CD4-positive, alpha-beta memory T cell (primary cell): ENCODE measurements at places on chromosomes 4 and X.

- peak; percentile 63 for DNase-seq
Observed at GRCh38 chr4:140149846-140150635, 3.9 kb downstream of the MAML3 start.

DNA sequence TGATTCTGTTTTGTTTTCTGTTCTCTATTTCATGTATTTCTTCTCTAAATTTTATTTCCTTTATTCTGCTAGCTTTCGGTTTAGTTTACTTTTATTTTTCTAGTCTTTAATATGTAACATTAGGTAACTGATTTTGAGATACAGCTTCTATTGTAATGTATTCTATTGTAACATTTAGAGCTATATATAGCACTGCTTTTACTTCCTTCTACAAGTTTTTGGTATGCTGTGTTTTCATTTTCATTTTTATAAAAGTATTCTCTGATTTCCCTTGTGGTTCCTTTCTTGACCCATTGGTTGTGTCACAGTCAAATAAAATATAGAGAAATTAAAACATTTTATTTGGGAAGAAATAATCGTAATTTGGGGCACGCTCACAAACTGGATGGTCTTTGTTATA lies 13.9 kb upstream of the CT47A1 start:
- DNase-seq: no peak

GRCh38 chr4:51931461-51931860 lies 88.5 kb downstream of the DCUN1D4 start:
- no peak for DNase-seq

DNA sequence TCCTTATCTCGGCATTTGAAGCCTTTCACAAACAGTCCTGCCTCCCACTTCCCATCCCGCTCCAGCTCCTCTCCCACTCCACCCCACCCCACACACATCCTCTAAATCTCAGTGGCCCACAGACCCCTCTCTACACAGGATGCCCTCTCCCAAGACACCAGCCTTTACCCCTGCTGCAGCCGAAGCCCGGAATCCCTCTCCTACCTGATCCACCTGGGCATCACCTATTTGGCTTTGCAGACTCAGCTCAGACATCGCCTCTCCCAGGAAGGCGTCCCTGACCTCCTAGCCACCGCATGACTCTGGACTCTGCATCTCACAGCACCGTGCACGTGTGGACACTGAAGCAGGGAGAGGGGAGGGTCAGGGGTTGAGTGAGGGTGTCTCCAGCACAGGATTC lies 11.5 kb downstream of the PPP2R2C start:
- DNase-seq: no peak

DNA sequence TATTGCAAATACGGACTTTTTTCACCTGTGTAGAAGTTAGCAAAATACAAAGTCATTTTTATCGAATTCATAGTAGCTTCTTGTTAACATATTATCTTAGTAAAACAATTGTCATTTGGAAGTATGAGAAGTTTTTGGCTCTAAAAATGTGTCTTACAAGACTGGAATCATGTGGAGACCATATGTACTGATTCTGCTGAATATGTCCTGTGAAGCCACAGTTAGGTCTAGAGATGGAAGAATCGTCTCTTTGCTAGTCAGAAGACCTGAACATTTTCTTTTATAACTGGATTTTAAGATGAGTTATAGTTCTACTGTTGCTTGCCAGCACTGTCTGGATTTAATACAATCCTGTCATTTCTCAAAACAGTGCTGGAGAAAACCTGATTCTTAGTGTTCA lies 29.0 kb downstream of the TMEM165 start:
- no peak for DNase-seq

- no peak for DNase-seq
Observed at GRCh38 chrX:31931225-31931624, 859.4 kb upstream of the FTHL17 start.

GRCh38 chr4:87553182-87553581 lies 24.0 kb upstream of the SPARCL1 start:
- DNase-seq: no peak

GRCh38 chr4:165711436-165711835 lies 161.6 kb upstream of the TLL1 start:
- no peak for DNase-seq

DNA sequence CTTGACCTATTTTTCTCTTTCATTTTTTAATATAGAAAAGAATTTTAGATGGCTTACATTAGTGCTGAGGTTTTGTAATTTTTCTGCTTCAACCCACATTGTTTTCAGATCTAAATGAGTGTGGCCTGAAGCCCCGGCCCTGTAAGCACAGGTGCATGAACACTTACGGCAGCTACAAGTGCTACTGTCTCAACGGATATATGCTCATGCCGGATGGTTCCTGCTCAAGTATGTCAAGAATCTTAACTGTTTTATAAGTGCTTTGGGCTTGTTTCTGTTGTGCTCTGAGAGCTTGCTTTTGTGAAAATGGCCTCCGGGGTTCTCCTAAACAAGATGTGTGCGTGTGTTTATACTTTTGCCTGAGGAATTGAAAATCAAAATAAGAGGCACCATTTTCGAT lies 41.6 kb downstream of the NPNT start:
- no peak for DNase-seq

DNA sequence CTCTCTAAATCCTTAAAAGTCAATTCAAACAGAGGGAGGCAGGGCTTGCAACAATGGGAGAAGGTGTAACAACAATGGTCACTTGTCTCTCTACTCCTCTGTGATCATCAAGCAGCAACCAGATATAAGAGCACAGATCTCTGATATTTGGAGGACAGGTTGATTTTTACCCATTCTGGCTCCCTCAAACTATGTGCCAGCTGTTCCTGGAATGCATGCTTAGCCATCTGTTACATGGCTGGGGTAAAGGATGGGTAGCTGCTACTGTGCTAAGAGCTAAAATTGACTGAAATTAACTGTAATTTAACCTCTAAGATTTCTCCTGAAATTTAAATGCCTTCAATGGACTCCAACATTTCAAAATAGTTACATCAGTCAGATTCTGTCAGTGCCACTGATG lies 1459.9 kb downstream of the PCDH7 start:
- DNase-seq: no peak

DNA sequence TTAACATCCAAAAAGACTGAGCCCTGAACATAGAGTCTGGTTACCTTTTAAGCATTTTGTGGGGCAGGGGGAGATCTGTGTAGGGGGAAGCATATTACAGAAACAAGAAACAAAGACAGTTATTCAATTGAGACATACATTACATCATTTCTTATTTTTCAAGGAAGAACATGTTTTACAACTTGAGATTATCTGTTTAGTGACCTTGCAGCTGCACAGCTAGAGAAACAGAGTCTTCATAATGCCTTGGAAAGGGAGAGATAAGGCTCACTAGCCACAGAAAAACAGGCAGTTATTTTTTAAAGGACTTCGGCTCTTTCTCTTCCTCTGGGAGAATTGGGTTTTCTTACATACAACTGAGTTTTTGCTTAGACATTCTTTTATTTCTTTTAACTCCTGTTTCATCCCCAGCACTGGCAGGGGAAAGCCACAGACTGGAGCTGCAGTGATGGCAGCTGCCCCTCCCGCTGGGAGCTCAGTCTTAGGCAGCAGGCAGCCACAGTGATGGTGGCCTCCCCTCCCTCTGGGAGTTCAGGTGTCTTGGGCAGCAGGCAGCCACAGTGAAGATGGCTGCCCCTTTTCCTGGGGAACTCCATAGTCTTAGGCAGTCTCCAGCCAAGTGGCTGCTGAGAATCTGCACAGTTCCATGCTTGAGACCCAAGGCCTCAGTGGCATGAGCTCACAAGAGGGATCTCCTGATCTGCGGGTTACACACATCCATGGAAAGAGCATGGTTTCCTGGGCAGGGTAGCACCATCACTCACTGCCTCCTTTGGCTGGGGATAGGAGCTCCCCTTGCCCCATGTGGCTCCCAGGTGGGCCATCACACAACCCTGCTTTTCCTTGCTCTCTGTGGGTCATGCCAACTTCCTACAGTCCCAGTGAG lies 19.4 kb upstream of the TMPRSS11F start:
- DNase-seq: no peak

DNA sequence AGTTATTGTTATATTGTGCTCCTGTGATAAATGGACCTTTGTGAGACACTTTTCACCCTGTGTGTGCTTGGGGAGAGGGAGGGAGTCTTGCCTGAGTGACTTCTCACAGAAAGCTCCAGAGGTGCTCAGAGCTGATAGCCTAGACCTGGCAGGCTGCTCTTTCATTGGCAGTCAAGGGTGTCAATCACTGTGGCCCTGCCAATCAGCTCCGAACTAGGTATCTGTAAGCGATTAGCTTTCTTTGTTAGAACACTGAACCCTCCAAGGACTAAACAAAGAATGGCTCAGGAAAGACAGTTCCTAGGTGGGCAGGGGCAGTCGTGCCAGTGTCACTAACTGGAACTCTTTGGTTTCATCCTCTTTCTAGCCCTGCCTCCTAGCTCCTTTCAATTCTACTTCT lies 2.7 kb upstream of the NALF2 start:
- DNase-seq: no peak

GRCh38 chrX:41055740-41056139 lies 29.5 kb upstream of the USP9X start:
- DNase-seq: no peak

DNA sequence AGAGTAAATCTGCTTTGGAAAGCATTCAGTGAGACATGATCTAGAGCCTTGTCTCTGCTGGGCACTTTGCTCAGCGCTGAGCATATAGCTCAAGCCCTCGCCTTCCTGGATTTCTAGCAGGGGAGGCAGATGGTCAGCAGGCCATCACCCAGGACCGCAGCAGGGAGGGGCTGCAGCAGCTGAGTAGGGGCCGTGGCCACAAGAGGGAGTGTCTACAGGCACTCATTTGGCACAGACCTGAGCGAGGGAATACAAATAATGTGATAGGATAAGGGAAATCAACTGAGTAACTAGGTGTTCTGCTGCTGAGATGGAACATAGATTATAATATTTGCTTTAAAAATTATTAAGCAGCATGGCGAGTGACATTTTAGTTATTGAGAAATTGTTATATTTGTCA lies 30.2 kb downstream of the OFD1 start:
- DNase-seq: no peak

DNA sequence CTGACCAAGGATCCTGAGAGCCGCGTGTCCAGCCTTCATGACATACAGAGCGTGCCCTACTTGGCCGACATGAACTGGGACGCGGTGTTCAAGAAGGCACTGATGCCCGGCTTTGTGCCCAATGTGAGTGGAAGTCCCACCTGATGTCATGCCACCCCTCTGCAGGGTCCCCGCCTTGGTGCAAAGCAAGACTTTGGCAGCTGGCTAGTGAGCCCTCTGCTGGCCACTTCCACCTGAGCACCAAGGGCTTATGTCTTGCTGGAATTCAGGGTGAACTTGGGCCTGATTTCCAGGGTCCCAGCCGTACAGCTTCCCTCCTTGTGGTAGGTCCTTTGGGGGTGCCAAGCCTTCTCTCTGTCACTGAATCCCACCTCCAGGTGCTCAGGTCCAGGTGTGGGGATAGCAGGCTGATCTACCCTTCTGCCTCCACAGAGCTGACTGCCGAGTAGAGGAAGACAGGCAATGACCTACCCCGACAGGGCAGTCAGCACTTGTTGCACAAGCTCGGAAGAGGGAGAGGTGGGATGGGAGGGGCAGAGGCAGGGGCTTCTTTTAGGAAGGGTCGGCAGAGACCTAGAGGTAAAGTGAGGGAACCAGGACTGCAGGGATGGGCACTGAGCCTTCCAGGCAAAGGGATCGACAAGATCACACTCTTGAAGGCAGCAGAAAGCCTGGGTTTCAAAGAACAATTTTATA lies 248.1 kb downstream of the EVC2 start:
- DNase-seq: no peak

GRCh38 chr4:15027921-15028435 lies 25.7 kb downstream of the CPEB2 start:
- no peak for DNase-seq

GRCh38 chr4:932713-933070 lies 432 bp downstream of the TMEM175 start:
- no peak for DNase-seq

DNA sequence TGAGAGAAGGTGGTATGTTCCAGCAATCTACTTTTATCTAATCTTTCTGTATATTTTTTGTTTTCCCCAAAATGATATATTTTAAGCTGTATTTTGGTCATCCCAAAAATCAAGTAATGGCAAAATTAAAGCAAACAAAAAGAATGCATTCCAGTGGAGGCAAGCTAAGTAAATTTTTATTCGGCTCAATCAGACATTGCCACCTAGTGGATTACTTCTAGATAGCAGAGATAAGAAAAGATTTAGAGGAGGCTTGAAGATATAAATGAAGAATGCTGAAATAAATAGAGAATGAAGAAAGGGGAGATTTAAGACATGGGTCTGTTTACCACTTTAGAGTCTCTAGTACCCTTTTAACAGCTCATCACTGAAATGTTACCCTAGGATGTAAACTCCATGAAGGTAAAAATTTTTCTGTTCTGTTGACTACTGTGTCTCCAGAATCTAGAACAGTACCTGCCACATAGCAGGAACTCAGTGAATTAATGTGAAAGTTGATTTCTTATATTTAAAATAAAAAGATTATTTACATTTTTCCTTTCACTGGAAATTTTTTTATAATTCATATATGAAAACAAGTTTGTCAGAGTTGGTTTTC lies 110.9 kb upstream of the ANK2 start:
- no peak for DNase-seq

DNA sequence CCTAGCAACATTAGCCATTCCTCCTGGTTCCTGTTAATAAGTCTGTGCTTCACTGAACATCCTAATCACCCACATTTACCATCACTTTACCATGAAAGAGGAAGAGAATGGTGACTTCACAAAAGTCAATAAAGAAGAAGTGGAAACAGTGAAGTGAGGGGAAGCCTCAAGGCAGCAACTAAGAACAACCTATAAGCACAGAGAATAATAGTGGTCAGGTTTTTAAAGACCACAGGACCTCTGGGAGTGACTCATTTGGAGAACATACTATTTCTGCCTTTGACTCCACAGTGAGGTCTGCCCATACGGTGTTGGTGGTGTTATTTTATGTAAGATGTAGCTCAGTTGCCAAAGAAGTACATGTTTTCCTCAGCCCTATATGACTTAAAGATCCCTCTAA lies 86.0 kb upstream of the TET2 start:
- no peak for DNase-seq
